ENCODE measurements at places on chromosomes 11 and 22.
A peak's percentile ranks its signal among the peaks of the same experiment; 100 is the strongest.

GRCh38 chr11:57458410-57459163 lies 1.7 kb upstream of the RTN4RL2 start:
- DNase-seq, result peak; percentile 95

DNA sequence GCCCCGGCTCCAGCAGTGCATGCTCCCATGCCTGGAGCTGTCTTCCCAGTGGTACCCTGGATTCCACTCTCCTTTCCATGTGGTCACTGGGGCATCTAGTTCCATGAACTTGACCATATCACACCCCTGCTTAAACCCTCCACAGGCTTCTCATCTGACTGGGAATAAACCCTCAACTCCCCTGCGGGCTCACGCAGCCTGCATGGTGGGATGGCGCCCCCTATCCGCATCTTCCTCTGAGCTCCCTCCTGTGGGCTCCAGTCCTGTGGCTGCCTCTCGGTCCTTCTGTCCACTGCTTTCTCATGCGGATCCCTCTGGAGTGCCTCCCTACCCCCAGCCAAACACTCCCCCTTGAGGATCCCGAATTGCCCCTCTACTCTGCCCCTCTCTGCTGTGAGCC lies 41.4 kb upstream of the TTLL12 start:
- DNase-seq, result peak; percentile 10

- peak; percentile 100 for DNase-seq
Observed at GRCh38 chr11:86183694-86184093, 60.9 kb upstream of the EED start.

- no peak for DNase-seq
Observed at GRCh38 chr11:63999349-64000025, 13.2 kb downstream of the OTUB1 start.

- no peak for DNase-seq
Observed at GRCh38 chr11:102831489-102832440, 11.6 kb downstream of the MMP3 start.

- DNase-seq, result no peak
Observed at GRCh38 chr11:104588970-104589369, 309.3 kb downstream of the CASP12 start.

DNA sequence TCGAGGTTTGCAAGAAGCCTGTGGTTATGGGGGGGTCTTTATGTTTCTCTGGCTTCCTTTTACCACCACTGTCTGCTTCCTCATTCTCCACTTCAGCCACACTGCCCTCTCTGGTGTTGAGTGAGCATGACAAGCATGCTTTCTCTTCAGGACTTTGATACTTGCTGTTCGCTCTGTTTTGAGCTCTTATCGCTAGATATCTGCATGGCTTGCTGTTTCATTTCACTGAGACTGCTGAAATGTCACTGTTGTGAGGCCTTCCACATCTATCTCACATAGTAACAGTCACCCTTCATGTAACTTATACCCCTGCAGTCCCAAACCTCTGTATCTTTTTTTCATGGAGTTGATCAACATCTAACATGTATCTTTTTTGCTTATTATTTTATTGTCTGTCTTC lies 59.8 kb downstream of the TMEM135 start:
- peak; percentile 1 for DNase-seq

DNA sequence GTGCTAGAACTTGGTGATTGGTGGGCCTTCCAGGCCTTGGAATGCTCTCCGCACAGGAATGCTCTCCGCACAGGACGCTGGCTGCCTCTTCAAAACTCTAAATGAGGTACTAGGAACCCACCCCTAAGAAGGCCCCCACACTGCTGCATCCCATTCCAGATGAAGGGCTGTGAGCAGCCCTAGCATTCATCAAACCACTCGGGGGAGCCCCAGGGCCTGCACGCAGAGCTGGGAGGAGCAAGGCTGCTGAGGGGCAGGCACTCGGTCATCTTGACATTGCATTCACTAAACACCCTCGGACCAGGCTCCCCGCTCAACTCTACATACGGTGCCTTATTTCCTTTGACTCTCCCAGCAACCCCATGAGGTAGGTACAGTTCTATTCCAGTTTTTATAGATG lies 49.2 kb upstream of the EMID1 start:
- DNase-seq, result no peak

DNA sequence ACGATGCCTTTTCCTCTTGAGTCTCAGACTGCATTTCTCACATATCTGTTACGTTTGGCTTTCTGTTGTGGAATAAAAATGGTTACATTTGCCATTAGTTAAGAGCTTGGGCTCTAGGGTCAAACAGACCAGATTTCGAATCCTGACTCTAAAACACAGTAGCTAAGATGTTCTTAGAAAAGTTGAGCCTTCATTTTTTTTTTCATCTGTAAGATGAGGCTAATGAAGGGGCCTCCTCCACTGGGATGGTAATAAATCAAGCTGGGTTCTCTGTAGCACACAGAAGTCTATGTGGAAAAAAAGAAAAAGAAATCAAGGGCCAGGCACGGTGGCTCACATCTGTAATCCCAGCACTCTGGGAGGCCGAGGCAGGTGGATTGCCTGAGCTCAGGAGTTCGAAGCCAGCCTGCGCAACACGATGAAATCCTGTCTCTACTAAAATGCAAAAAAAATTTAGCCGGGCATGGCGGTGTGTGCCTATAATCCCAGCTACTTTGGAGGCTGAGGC lies 49.9 kb upstream of the CAPRIN1 start:
- DNase-seq, result peak; percentile 22

GRCh38 chr11:6824136-6824823 lies 21.2 kb upstream of the OR10A5 start:
- DNase-seq, result no peak

Measured in NCI-H2171 treated with DMSO at 0.1 percent for 48 hours (cell line).